ENCODE measurements at places on chromosomes 13 and 19.

DNA sequence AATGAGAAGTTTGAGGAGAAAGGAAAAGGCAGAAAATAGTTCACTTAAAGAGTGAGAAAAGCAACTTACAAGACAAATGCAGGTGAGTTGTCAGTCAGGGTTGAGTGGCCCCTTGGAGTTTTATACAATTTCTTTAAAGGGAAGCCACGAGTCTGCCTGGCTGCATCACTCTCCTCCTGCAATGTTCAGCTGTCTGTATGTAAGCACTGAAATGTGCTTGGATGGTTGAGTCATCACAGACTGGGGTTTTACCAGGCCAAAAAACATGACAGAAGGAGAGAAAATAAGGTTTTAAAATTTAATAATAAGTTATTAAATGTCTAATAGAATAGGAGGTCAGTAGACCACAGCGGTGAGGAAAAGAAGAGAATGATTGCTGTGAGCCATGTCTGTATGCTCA is 51.0 kb upstream of the FGF14 start:
- DNase-seq, result no peak

DNA sequence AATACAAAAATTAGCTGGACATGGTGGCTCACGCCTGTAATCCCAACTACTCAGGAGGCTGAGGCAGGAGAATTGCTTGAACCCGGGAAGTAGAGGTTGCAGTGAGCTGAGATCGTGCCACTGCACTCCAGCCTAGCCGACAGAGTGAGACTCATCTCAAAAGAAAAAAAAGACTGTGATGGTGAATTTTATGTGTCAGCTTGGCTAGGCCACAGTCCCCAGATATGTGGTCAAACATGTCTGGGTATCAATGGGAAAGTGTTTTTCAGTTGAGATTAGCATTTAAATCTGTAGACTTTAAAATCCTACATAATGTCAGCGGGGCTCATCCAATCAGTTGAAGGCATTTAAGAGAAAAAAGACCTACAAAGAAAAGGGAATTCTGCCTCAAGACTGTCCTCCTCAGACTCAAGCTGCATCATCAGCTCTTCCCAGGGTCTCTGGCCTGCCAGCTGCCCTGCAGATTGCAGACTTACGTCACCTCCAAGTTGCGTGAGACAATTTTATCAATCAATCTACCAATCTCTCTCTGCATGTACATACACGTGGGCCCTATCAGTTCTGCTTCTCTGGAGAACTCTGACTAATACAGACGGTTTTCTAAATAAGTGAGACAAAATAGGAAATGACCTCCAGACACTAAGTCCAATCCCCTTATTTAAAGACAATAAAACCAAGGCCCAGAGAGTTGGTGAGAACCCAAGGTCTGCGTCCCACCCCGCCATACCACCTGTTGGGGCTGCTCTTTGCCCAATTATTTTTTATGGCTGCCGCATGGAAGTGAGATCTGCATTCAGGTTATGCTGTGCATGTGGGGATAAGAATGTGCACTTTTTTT is 99.2 kb downstream of the ABCC4 start:
- DNase-seq, result no peak

GRCh38 chr13:27171244-27171826 is at the start of gene USP12:
USP12 (minus strand) TSS chr13:27171811; CDS start chr13:27171639, 172 bp downstream.
- no peak for DNase-seq

DNA sequence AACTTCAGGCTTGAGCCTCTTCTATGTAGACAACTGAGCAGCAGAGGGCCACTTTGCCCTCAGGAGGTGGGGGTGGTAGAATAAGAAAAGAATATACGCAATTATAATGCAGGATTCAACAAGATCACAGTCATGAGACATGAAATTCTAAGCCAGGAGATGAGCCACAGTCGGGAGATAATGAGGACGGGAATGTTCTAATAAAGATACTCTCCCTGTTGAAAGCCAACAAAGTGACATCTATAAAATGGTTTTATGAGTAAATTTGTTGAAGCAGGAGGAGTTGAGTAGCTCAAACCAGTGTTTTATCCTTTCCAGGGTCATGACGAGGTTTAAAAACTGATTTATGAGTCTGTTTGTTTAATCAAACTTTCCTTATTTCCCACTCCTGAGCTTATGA is 152.0 kb upstream of the SERP2 start:
- DNase-seq, result no peak

- no peak for DNase-seq
These were observed 731.0 kb downstream of the SLITRK1 start for GRCh38 chr13:83151308-83151660.
